Cardiac muscle cell (in vitro differentiated cells and primary cell): ENCODE measurements at places on chromosomes 7 and 10. TPM values are rescaled to one million over a fixed set of nuclear protein-coding genes. Genes with fewer than 3 reads are reported as not detected.

NME8 gene
- total RNA-seq, result 0.06 and 0.07 TPM in 2 replicates

DNA sequence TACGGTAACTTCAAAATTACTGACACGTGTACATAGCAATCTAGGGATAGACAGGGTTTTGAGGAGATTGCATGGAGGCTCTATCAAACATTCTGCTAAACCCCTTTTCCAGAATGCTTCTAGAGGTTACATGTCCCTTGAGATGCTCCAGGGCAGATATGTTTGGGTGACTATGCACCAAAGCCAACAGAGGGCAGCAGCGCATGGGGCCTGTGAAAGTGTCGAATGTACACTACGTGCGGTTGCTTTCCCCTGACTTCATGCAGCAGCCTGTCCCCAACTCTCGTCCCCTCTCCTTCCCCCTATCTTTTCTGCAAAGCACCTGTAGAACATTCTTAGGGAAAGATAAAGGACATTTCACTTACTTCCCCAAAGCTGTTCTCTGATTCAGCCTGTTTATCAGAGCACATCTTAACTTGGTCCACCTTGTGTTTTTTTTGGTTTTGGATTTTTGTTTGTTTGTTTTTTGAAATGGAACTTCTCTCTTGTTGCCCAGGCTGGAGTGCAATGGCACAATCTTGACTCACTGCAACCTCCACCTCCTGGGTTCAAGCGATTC, 90.2 kb downstream of the UBE3C start:
- no peak overlapping the region for H3K4me3 ChIP-seq
- peak; percentile 37 for DNase-seq
- no peak overlapping the region for H3K27ac ChIP-seq
- peaks cover 39% of the 10 kb centered on the region for H3K36me3 ChIP-seq

EGR2 gene
- 0.18 and 0.33 TPM in 2 replicates for total RNA-seq

IL15RA gene
- 0.21 and 0.27 TPM in 2 replicates for total RNA-seq

DNA sequence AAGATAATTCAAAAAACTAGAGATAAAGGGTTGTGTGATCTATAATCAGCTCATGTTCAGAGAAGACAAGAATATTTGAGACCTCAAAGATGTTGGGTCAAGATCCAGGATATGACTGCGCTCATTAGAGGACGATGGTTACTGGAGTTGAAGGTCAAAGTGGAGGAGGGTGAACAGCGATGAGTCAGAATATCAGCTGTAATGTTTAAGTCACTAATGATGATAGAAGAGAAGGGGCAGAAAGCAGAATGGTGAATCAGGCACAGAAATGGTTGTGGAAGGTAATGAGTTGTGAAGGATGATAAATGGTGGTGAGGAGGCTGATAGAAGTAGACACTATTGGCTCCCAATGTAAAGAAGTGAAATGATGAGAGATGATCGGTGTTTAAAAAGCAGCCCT, 540.3 kb downstream of the INHBA start:
- no peak overlapping the region for H3K4me3 ChIP-seq
- no peaks in the 10 kb centered on the region for H3K36me3 ChIP-seq
- DNase-seq, result no peak
- H3K27me3 ChIP-seq, result no peaks in the 10 kb centered on the region
- no peak overlapping the region for H3K27ac ChIP-seq
- no peaks in the 10 kb centered on the region for H3K4me1 ChIP-seq

GRCh38 chr10:61112771-61113170, 168.8 kb upstream of the RHOBTB1 start:
- H3K27ac ChIP-seq, result no peak overlapping the region
- no peaks in the 10 kb centered on the region for H3K36me3 ChIP-seq
- H3K27me3 ChIP-seq, result no peaks in the 10 kb centered on the region
- DNase-seq, result no peak
- H3K4me3 ChIP-seq, result no peak overlapping the region

ZNF503 gene
- 110 and 124 TPM in 2 replicates for total RNA-seq

- DNase-seq, result no peak
- H3K4me1 ChIP-seq, result peaks cover 26% of the 10 kb centered on the region
- no peak overlapping the region for H3K4me3 ChIP-seq
These were observed 431.0 kb upstream of the GALNT17 start for GRCh38 chr7:70700941-70701425.

- H3K36me3 ChIP-seq, result no peaks in the 10 kb centered on the region
- H3K27me3 ChIP-seq, result no peaks in the 10 kb centered on the region
- peaks cover 38% of the 10 kb centered on the region for H3K4me1 ChIP-seq
- no peak overlapping the region for H3K4me3 ChIP-seq
These were observed 195.9 kb downstream of the CFTR start for GRCh38 chr7:117675497-117676435.

DNA sequence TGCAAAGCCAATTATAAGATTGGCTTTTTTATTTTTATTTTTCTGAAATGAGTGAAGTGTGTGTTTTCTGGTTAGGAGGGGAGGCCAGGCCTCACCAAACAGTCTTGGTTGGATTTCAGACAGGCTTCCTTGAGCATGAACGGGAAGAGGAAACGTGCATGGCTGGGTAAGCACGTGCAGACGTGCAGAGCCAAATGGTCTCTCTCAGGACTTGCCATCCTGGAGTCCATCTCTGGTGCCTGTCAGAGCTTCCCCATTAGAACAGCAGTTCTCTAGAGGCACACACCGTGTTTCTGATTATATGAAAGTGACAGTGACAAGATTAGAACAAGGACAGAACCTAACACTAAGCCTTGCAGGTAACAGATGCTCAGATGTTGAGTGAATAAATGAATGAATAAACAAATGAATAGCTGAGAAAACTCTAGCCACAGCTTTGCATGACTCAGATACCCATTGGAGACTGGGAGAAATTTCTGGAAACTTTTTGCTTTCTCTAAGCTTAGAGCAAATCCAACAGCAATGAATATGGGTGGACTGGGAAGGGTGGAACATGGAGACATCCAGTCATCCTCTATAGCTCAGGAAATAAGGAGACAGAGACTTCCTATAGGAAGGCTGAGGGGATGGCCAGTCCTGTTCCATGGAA, 11.8 kb upstream of the CALD1 start:
- no peaks in the 10 kb centered on the region for H3K4me1 ChIP-seq
- no peaks in the 10 kb centered on the region for H3K36me3 ChIP-seq
- no peak overlapping the region for H3K4me3 ChIP-seq
- no peak overlapping the region for H3K27ac ChIP-seq
- no peak for DNase-seq

DNA sequence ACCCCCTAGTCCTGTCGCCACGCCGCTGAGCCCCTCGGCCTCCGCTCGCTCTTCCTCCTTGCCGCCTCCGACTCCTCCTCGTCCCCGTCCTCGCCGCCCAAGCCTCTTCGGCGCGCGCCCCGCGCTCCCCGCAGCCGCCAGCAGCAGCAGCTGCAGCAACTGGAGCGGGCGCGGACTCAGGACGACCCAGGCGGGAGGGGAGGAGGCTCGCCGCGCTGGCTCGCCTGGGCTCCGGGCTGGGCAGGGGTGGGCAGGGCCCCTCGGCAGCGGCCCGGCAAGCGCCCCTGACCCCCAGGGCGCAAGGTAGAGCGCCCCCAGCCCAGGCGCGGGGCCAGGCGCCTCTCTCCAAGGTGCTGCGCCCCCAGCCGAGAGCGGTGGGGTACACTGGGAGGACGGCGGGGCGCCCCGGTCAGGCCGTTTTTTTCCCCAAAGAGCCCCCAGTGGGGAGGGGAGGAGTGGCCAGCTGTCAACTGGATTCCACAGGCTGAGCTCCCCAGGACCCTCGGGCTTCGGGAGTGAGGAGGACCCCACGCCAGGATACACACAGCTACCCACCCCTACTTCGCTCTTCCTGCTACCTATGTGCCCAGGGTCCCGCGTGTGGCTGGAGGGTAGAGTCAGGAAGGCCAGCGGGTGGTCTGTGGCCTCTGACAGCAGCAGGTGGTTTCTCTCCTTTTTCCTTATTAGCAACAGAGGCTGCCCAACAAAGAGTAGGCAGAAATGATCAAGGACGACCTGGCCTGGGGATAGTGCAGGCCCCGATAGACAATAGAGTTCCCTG, 903 bp upstream of the KCNMA1 start:
- H3K4me3 ChIP-seq, result peak overlapping the region; percentile 70
- no peaks in the 10 kb centered on the region for H3K36me3 ChIP-seq

CREB5 gene
- 2.9 and 4.6 TPM in 2 replicates for total RNA-seq

MKI67 gene
- total RNA-seq, result 5.6 and 63.6 TPM in 2 replicates

HOXA3 gene
- 1.4 and 9.4 TPM in 2 replicates for total RNA-seq

GRCh38 chr10:101558204-101558603, 29.9 kb downstream of the POLL start:
- peaks cover 3% of the 10 kb centered on the region for H3K36me3 ChIP-seq
- no peaks in the 10 kb centered on the region for H3K4me1 ChIP-seq
- DNase-seq, result no peak
- no peak overlapping the region for H3K4me3 ChIP-seq
- H3K27ac ChIP-seq, result no peak overlapping the region

DNA sequence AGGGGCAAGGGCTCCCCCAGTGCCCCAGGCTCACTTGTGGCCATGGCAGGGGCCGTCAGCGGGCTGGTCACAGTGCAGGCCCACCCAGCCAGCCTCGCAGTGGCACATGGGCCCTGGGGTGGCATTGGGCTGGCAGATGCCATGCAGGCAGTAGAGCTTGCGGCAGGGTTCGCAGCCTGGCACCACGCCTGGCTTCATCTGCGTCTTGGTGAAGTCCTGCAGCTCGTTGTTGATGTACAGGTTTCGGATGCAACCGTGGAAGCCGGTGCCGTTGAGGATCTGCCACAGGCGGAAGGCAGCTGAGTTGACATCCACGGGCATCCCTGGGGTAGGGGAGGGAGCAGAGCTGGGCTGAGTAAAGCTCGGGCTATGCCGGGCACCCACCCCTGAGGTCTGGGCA, 170.6 kb downstream of the LCOR start:
- H3K36me3 ChIP-seq, result no peaks in the 10 kb centered on the region
- DNase-seq, result no peak
- no peak overlapping the region for H3K4me3 ChIP-seq
- no peaks in the 10 kb centered on the region for H3K4me1 ChIP-seq
- no peaks in the 10 kb centered on the region for H3K27me3 ChIP-seq

DNA sequence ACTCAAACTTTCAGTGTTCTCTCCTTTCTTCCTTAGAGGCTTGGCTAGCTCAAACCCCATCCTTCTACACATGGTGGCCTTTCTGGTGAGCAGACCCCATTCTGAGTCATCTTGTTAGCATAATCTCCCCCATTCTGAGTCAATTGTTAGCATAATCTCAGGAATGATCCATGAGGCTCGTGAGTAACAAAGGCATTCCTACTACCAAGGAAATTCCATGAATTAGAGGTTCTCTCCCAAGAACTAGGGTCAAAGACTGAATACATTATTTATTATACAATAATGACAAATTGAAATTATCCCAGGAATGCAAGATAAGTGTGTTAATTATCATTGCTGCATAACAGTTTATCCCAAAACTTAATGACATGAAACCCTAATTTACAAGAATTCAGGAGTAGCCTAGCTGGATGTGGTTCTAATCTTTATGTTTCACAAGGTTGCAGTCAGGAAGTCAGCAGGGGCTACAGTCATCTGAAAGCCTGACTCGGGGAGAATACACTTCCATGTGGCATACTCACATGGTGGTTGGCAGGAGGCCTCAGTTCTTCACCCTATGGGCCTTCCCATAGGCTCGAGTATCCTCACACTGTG, 100.2 kb downstream of the MMRN2 start:
- H3K36me3 ChIP-seq, result no peaks in the 10 kb centered on the region
- no peaks in the 10 kb centered on the region for H3K27me3 ChIP-seq
- no peak overlapping the region for H3K4me3 ChIP-seq

DNA sequence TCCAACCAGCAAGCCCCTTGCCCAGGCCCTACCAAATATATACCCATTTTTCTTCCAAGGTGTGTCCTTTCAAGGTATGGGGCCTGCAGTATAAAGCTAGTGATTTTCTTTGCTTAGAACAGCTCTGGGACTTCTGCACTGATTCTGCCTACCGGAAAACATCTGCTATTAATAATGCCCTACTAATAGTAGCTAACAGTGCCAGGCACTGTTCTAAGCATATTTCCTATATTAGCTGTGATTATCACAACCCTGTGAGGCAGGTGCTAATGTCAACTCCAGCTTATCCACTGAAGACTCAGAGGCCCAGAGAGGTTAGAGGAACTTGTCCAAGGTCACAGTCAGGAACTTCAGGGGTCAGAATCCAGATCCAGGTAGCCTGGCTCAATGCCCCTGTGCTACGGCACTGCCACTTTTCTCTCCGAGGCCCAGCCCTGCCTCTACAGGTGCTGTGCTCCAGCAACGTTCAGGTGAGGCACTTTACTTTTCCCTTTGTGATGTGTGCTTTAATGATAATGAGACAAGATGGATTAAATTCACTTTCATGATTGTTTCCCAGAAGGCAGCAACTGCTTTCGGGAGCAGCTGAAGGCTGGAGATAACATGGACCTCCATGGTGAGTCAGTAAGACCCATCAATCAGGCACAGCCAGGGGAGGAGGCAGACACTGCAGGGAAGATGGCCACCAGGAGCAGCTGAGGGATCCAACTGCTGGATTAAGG, 26.7 kb downstream of the TAS2R41 start:
- H3K4me3 ChIP-seq, result no peak overlapping the region
- no peak for DNase-seq
- no peak overlapping the region for H3K27ac ChIP-seq
- H3K36me3 ChIP-seq, result no peaks in the 10 kb centered on the region
- no peaks in the 10 kb centered on the region for H3K4me1 ChIP-seq
- H3K27me3 ChIP-seq, result no peaks in the 10 kb centered on the region

- H3K4me1 ChIP-seq, result peaks cover 6% of the 10 kb centered on the region
- no peak for DNase-seq
- no peaks in the 10 kb centered on the region for H3K36me3 ChIP-seq
- H3K4me3 ChIP-seq, result no peak overlapping the region
- no peak overlapping the region for H3K27ac ChIP-seq
These were observed 67.6 kb downstream of the TACC2 start for GRCh38 chr10:122056431-122057094.

LIPF gene
- not detected in 2 replicates for total RNA-seq

- H3K36me3 ChIP-seq, result no peaks in the 10 kb centered on the region
- H3K27me3 ChIP-seq, result peaks cover 21% of the 10 kb centered on the region
- no peak overlapping the region for H3K27ac ChIP-seq
- peaks cover 5% of the 10 kb centered on the region for H3K4me1 ChIP-seq
- no peak for DNase-seq
These were observed 1.5 kb downstream of the FAM13C start for GRCh38 chr10:59360605-59361405.

GRCh38 chr7:124840435-124840834, 74.8 kb upstream of the GPR37 start:
- DNase-seq, result peak; percentile 7
- peaks cover 4% of the 10 kb centered on the region for H3K36me3 ChIP-seq
- H3K4me3 ChIP-seq, result no peak overlapping the region
- no peak overlapping the region for H3K27ac ChIP-seq
- peaks cover 4% of the 10 kb centered on the region for H3K4me1 ChIP-seq

DNA sequence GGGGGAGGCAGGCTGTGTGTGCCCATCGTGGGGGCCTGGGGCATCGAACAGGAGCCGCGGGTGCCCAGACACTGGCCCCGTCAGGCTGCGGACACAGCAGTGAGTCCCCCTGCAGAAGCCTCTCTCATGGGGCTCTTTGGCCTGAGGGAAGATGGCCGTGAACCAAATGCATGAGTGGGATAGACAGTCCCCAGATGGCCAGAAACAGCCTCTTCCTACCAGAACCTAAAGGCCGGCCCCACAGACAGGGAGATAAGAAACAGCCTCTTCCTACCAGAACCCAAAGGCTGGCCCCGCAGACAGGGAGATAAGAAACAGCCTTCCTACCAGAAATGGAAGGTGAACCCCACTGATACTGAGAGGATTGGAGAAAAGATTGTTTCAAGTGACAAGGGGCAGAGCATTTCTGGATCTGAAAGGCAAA, 16.6 kb downstream of the IDI2 start:
- DNase-seq, result no peak
- H3K4me3 ChIP-seq, result no peak overlapping the region

- H3K27me3 ChIP-seq, result no peaks in the 10 kb centered on the region
- peaks cover 44% of the 10 kb centered on the region for H3K36me3 ChIP-seq
- peak; percentile 56 for DNase-seq
- peaks cover 14% of the 10 kb centered on the region for H3K4me1 ChIP-seq
- peak overlapping the region; percentile 41 for H3K27ac ChIP-seq
These were observed 71.3 kb downstream of the AP3M1 start for GRCh38 chr10:74079028-74079935.
